ENCODE measurements at places on chromosomes 2 and 18.

GRCh38 chr2:7626139-7626537, 708.9 kb downstream of the RNF144A start:
- DNase-seq: no peak

DNA sequence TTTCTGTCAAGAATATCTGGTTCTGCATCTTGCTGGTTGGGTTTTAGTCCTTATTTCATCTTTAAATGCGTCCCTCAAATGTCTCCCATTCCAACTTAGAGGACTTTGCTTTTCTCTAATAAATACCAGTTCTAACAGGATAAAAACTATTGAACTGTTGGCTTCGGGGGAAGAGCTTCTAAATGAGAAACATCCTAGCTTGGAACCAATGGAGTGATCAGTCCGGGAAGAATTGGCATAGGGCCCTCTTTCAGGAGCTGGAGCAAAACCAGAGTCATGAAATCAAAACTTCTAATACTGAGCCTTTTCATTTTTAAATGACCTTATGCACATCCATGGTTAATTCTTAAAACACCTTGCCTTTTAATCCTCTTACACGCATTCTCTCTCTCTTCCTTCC, 401.6 kb upstream of the SMIM21 start:
- no peak for DNase-seq

GRCh38 chr18:14914121-14914520, 166.1 kb downstream of the ANKRD30B start:
- no peak for DNase-seq

- peak; percentile 45 for DNase-seq
These were observed 27.4 kb upstream of the SPR start for GRCh38 chr2:72859831-72860262.

GRCh38 chr2:66470199-66470598, 35.3 kb downstream of the MEIS1 start:
- DNase-seq: no peak

GRCh38 chr2:70977605-70978205, 725 bp upstream of the ANKRD53 start:
- no peak for DNase-seq

DNA sequence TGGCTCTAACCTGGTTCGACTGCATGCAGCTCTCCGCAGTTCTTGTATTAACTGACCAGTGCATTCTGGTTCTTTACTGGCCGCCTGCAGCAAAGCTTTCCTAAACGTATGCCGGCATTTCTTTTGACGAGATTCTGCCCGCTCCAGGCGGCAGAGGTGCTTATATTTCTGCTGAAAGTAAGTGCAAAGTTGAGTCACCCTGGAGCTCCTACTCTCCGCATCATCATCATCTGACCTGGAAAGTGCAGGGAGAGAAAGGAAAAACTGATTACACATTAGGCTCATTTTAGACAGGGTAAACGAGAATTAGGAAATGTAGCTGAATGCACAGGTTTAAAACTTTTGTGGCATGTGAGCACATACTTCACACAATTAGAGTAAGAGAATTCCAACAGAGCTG, 57.9 kb downstream of the INO80D start:
- DNase-seq: no peak

- no peak for DNase-seq
These were observed 16.6 kb downstream of the SMC6 start for GRCh38 chr2:17736989-17737388.

GRCh38 chr18:76721207-76721996, 101.0 kb upstream of the ZNF236 start:
- DNase-seq: no peak

DNA sequence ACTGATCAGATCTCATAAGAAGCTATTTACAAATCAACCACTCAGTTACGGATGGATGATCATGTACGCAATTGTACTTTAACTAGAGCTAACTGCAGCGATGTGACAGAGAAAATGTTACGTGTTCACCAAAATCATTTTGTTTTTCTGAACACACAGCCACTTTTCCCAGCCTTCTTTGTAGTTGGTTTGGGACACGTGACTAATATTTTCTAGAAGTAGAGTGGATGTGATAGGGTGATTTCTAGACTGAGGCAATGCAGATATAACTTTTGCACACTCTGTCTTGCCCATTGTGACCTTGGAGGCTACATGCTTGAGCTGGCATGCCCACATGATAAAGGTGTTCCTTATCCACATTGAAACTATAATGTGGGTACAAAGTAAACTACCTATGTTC, 9.9 kb upstream of the SLC9A4 start:
- DNase-seq: no peak

DNA sequence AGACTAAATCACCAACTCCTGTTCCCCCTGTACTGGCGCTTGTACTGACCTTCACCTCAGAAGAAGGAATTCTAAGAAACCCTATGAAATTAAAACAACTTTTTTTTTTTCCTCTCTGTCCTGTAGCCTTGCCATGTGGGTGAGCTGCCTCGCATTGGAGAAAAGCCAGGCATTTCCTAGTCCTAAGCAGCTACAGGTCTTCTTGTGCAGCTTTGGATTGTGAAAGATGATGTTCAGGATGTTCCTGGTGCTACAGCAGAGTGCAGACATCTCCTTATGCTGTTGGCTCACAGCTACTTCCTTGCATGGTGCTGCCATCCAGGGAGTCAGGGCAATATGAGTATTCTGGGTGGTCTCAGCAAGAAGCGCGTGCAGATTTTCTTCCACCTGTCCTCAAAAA, 11.9 kb downstream of the PIK3C3 start:
- DNase-seq: no peak

DNA sequence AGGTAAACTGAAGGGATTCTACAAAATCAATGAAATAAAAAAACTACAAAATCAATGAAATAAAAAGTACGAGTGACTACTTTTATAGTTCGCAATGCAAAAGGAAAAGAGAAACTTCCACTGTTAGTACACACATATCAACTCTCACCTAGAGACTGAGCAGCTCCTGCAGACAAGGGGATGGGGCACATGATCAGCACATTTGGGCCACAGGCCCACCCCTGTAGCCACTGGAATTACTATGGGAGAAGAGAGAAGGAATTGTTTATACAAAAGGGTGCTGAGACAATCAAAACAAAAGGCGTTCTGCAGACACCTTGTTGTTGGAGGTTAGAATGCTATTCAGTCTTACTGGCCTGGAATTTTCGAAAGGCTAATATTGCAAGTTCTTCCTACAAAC, 34.7 kb upstream of the CD226 start:
- no peak for DNase-seq

DNA sequence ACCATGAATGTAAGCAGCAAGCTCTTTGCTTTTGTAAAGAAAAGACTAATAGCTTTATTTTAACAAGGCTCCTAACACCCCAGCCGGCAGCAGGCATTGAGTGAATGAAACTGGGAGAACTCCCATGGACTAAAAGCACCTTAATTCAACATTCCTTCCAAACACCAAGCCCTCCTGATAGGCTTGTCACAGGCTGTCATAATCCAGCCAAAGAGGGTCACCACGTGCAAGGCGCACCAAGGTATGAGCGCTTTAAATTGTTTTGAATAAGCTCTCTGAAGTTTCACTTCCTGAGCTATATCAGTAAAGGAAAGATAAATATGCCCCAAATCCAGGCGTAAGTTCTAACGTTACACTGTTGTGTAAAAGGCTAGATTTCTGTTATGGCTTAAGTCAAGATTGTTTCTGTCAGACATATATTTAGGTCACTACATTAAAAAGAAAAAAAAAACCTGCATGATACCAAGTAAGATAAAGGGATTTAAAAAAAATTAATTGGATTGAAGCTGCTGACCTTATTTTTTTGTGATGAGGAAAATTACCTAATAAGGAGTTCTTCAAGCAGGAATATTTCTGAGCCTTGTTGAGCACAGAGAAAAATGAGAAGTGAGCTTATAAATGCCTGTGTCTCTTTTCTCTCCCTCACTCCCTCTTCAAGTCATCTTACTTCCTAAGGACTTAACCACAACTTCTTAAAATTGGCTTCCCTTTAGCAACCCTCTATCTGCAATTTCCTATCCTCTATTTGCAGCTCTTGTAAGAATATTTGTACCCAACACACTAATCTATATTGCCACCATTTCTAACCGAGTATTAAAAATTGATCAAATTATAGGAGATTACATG, 136.1 kb upstream of the NRP2 start:
- DNase-seq: no peak

GRCh38 chr18:28108814-28109213, 68.1 kb downstream of the CDH2 start:
- DNase-seq: no peak

DNA sequence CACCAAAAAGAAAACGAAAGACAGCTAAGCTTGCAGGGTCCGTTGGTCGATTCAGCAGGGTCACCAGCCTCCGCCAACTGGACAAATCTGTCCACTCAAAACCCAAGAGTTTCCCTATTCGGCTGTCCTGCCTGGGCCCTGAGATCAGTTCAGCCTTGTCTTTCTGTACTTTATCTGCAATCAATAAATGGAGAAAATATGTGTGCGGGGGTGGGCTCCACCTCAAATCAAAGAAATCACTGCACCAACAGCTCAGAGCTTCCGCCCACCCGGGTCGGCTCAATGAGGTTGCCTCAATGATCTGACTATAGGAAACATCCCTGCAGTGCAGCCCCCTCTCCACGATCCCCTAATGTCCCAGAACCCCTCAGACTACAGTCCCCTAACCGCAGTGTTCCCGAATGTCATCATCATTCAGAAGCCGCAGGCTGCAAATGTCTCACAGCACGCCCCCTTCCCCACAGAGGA, 447 bp downstream of the GGCX start:
- no peak for DNase-seq

GRCh38 chr18:36798738-36799473, 29.9 kb downstream of the TPGS2 start:
- peak; percentile 55 for DNase-seq

GRCh38 chr2:123080331-123080730, 944.8 kb upstream of the CNTNAP5 start:
- DNase-seq: no peak

GRCh38 chr2:176826356-176826755, 386.2 kb upstream of the HNRNPA3 start:
- DNase-seq: no peak

- DNase-seq: no peak
These were observed 373.6 kb downstream of the NYAP2 start for GRCh38 chr2:225773148-225773547.

DNA sequence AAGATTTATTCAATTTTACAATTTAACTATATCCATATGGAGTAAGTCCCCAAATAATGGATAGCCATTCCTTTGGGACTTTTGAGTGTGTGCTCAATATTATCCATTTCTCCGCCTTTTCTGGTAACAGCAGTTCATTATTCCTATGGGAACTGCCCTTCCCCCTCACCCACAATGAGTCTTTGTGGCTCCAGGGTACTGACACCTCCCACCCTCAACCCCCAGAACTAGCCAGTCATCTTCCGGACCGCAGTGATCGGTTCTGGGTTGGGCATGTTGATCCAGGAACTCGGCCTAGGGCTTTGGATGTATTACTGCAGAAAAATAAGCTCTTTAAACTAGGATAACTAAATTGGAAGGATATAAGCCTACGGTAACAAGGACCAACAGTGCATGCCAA, 45.4 kb upstream of the CCDC150 start:
- no peak for DNase-seq

- DNase-seq: no peak
These were observed 37.0 kb downstream of the ROCK1 start for GRCh38 chr18:21074336-21075323.

DNA sequence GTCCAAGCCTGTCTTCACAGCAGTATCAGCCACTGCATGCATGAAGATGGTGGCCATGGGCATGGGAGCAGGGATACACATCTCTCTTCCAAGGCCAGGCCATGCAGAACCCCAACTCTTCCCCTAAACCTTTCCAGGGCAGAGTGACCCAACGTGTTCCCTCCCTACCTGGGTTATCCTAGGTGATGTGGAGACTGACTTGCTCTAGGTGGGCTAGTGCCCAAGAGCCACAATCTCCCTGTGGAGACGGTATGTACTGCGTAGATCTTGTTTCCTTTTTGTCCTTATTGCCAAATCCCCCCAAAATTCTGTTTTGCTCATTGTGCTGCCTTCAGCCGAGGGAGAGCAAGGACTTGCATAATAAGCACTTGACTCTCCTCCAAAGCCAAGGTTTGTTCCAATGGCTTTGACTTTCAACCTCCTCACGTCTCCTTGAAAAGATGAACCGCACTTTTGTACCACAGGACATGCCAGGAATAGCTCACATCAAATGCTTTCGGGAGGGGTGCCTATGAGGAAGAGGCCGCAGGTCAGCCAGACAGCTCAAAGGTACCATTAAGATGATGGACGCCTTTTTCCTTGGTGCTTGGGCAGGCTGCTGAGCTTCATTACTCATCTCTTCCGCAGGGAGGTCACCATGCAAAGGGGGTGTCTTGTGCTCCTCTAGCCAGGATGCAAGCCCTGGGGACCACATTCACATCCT, 76.2 kb upstream of the GLI2 start:
- no peak for DNase-seq

- no peak for DNase-seq
These were observed 61.3 kb upstream of the SLC8A1 start for GRCh38 chr2:40513201-40513600.

DNA sequence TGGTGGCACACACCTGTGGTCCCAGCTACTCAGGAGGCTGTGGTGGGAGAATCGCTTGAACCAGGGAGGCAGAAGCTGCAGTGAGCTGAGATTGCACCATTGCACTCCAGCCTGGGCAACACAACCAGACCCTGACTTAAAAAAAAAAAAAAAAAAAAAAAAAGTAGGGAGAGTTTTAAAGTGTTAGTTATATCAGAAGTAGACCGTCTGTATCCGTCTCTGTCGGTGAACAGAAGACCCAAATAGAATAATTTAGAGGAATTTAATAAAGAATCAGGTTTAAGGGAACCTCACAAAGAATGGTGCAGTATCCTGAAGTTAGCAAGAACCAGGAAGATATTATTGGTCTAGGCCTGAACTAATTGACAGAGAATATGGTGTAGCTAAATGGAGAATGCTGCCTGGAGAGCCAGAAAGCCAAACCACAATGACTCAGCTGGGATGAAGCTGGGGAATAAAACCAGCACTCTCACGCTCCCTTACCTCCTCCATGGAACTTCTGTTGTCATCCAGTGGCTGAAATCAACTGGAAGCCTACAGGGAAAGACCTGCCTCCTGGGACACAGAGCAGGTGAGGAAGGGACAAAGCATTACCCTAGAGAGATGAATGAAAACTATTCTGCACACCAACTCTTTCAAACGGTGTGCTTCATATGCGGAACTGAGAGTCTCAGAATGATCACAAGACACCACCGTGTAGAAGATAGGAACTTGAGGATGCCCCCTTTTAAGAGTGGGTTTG, 39.1 kb upstream of the PLEKHM3 start:
- peak; percentile 76 for DNase-seq

DNA sequence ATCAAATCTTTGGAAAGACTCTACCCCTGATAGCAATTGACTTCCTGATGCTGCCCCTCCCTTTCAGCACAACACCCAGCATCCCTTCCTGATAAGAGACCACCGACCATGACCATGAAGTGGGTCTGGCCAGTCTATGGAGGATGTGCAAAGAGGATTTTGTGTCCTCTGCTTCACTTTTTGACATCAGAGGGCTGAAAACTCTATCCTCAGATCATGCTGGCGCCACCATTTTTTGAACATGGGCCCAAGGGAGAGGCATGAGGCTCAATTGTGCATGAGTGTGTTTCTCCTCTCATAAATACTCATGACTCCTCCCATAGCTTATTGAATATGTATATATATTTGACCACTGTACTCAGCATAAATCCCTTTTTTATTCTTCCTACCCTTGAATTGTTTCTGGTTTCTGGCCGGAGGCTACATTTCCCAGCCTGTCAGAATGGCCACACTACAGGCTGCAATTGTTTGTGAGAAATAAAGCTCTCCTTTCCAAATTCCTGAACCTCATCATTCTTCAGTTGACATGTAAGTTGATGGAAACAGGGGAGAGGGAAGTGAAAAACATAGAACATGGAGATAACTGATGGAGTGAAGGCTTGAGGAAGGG, 314.1 kb downstream of the MYCN start:
- no peak for DNase-seq

- no peak for DNase-seq
These were observed 83.2 kb downstream of the TCF4 start for GRCh38 chr18:55504808-55505207.

Measured in K562 (cell line).